ENCODE measurements at places on chromosomes 3 and 15.

- no peak for DNase-seq
Observed at GRCh38 chr3:129460155-129460554, 20.1 kb downstream of the IFT122 start.

DNA sequence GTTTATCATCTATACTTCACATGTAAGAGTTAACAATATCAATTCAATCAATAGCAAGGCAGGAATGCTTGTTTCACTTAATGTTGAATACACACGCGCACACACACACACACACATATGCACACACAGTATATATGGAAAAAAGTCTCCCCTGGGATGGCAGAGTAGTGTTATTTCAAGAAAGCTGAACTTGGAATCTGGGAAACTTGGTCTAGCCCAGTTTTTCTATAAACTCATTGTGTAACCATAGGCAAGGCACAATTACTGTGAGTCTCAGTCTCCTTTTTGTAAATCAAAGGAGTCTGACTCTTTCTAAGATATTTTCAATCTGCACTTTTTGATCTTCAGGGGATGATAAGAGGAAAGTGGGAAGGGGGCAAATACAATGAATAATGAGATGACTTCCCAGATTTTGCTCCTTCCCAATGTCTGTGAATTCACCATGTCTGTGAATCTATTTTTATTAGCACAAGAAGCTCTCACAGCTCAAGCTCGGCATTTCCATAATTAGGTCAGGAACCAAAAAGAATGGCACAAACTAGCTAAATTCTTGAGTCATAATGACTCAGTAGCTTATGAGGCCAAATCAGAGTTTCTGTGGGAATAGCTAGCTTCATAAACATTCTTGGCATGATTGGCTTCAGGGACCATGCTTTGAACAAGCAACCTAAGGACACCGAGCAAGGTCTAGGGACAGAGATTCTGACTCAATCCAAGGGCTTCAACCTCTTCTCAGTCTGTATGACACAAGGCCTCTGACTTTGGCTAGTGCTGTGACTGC, 227.4 kb upstream of the DCBLD2 start:
- DNase-seq = no peak

DNA sequence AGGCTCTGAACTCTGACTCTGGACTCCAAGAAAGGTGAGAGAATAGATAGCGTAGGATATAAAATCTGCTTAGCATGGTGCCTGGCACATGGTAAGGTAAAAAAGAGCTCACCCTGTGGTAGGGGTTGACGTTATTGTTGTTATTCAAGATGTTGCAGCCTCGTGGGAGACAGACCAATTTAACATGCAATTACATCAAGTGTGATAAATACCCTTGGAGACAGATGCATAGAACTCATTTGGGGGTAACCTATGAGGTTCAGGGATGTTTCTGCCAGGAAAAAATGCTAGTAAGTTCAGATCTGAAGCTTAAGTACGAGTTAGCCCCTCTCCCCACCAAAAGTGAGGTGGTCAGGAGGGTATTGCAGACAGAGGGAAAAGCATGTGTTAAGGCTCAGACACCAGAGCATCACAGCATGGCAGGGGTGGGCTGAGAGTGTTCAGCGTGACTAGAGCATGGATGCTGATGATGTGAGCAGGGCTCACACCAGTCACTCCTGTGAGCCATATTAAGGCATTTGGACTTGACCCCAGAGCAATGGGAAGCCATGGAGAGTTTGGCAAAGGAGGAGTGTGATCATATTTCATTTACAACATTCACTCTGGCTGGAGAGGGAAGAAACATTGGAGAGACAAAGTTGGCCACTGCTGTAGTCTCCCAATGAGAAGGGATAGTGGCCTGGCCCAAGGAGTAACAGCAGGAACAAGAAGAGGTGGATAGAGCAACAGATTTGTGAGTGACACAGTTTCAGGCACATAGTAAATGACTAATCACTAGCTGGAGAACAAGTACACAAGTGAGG, 181.0 kb downstream of the UACA start:
- DNase-seq = no peak

DNA sequence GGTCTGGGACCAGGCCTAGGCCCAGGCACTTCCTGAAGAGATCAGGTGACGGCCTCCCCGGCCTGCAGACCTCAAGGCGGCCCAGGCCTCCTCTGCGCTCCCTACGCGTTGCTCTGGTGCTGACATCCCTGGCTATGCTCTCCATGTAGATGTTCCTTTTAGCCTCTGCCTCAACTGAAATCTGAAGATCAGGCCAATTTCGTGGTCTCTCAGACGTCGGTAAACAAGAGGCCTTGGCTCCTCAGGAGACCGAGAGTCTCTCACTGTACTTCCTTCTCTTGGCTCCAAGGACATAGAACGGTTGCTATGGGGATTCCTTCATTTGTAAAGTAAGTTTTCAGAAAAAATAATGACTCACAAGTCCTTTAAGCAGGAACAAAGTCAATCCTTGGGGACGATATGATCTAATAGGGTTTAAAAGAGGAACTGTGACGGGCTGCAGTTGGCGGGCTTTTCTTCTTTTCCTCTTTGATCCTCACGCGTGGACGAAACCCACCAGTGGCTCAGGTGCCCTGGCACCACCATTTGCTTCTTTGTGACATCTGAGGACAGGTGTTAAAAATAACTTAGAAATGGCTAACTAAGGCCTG, 55.6 kb upstream of the CGNL1 start:
- DNase-seq = no peak

GRCh38 chr3:169575381-169575780, 88.1 kb downstream of the MECOM start:
- DNase-seq = no peak

GRCh38 chr3:112634786-112635541, 6.0 kb downstream of the CCDC80 start:
- DNase-seq = no peak

GRCh38 chr3:17138246-17139039, 253.7 kb downstream of the PLCL2 start:
- DNase-seq = no peak

DNA sequence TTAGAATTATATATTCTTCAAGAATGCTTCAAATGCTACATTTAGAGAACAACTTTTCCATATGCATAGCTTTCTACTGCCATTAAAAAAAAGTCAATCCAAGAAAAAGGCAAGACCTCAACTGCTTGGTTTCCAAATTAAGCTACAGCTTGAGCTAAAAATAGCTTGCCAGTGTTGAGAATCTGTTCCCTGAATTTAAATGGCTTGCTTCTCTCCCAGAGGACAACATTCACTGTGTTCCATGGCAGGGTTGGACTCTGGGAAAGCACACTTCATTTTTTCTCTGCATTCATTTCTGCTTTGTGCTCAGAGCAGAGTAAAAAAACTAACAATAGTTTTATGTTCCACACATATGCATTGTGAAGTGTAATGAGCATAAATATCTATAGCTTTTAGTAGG, 50.3 kb upstream of the ACTL6A start:
- no peak for DNase-seq

Measured in CD4-positive, alpha-beta T cell treated with Interleukin-6 for 4 hours (primary cell).